NAMALWA (cell line): ENCODE measurements at places on chromosomes 1 and 21.
A peak's percentile ranks its signal among the peaks of the same experiment; 100 is the strongest.

- DNase-seq = peak; percentile 51
These were observed 440.9 kb upstream of the ZRANB2 start for GRCh38 chr1:71521655-71522264.

DNA sequence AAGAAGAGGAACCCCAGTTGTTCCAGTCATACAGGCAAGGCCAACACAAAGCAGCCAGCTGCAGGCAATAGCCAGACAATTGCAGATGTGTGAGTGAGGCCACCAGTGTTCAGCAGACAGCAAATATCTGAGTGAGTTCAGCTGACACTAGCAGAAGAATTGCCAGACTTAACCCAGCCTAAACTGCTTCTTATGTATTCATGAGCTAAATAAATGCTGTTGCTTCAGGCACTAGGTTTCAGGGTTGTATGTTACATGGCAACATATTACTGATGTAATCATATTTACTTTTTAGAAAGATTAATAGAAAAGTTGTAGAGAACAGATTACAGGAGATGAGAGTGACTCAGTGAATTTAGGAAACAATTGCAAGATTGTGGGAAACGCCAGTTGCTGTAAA is 129.8 kb upstream of the CHODL start:
- DNase-seq = no peak

GRCh38 chr1:26287033-26287711 is 7.3 kb downstream of the SH3BGRL3 start:
- DNase-seq = peak; percentile 88

- no peak for DNase-seq
These were observed 45.5 kb downstream of the NMNAT2 start for GRCh38 chr1:183372586-183373230.

GRCh38 chr1:13990939-13991338 is 291.0 kb downstream of the PRDM2 start:
- no peak for DNase-seq

GRCh38 chr1:13697738-13698137 is 2.2 kb upstream of the PRDM2 start:
- no peak for DNase-seq

DNA sequence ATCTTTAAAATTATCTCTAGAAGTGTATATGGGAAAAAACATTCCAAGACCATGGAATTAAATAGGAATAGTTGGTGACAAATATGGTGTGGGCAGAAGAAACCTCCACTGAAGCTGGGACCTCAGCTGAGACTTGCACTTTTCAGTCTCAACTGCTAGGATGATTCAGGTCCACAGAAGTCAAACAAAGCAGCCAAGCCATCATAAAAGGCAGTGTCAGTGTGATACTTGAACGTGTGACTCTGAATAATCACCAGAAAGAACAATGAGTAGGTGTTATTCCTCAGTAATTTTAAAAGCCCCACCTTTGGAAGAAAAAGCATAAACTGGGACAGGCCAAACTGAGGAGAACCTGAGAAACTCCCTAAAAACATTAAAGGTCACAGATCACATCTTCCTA is 90.7 kb downstream of the ZNF281 start:
- no peak for DNase-seq

DNA sequence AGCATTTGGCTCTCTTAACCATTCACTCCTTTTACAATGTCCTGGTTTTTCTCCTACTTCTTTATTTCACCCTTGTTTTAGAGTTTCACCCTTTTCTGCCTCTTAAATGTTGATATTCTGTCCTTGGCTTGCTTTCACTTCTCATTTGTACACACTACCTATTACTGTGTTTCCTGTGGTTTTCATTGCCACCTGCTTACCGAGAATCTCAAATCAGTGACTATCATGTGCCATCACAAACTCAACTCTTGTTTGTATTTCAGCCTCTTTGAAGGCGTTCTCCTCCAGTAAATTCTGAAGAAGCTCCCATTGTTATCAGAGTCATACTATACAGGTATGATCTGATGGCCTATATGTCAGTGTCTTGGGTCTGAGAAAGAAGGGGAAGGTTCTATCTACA is 65.7 kb downstream of the NPHS2 start:
- DNase-seq = peak; percentile 47

GRCh38 chr1:68675336-68675735 is 178.5 kb upstream of the DEPDC1 start:
- DNase-seq = no peak

GRCh38 chr1:58983633-58984245 is 199.9 kb upstream of the JUN start:
- no peak for DNase-seq

DNA sequence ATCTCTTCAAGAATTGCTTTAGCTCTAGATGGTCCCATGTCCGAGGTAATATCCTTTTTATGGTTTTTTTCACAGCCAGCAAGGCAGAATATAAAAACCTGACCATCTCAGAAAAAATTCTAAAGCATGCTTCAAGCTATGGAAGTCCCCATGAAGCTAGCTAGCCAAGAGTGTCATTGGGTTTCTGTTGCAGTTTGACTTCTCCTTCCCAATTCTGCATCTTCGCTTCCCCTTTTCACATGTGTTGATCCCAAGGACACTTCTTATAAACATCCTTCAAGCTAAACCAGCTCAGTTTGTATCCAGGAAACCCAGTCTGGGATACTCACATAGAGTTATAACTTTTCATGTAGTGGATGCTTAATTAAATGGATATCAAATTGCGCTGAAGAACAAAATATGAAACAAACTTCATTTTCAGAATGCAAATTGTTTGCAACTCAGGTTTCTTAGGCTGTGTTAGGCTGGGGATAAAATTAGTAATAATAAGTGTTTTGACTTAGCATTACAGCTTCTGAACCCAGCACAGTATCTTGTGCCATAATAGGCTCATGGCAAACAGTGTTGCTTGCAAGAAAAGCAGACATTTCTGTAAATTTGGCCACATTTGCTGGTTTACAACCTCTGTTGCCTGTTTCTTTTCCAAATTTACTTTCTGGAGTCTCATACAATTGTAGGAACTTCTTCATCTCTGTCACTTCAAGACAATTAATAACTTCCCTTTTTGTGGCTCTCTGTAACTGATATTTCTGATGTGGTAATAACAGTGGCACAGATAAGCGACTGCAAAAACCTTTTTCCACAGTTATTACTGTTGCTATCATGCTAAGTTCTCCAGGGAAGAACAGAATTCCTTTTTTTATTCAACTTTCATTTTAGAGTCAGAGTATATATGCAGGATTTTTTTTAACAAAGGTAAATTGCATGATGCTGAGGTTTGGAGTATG is 53.2 kb downstream of the NCAM2 start:
- no peak for DNase-seq

DNA sequence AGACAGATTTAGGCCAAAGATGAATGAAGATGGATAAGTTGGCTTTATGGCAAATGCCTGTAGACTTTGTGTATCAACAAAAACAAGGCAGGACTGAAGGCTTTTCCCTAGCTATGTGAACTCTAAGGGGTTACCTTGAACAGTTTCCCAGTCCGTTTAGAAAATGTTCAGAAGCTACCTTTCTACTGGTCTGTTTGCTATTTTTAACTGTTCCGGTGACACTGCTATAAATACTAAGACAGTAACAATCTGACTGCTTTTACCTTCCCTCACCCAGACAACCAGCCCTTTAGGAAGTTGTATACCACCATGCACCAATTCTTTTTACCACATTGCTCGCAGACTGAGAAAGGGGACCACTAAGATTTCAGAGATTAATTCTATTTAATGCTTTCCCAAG is 102.2 kb downstream of the PHTF1 start:
- no peak for DNase-seq

GRCh38 chr1:175735144-175735543 is 8.3 kb downstream of the TNR start:
- DNase-seq = no peak

DNA sequence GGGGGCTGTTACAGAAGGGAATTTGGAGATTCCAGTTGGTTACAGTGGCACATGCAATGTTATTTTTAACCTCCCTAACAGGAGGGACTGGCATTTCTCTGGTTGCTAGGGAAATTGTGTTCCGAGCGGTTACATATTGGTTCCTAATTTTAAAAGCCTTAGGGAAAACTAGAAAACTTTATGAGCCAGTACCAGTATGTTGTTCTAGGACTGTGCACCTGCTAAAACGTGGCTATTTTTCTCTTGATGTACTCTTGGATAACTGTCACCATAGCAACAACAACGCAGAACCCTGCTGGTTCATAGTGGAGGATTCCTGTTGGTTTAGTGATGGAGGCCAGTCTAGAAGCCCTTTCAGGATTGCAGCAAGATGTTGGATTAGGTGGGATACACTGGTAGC is 68.9 kb upstream of the PGBD5 start:
- no peak for DNase-seq

DNA sequence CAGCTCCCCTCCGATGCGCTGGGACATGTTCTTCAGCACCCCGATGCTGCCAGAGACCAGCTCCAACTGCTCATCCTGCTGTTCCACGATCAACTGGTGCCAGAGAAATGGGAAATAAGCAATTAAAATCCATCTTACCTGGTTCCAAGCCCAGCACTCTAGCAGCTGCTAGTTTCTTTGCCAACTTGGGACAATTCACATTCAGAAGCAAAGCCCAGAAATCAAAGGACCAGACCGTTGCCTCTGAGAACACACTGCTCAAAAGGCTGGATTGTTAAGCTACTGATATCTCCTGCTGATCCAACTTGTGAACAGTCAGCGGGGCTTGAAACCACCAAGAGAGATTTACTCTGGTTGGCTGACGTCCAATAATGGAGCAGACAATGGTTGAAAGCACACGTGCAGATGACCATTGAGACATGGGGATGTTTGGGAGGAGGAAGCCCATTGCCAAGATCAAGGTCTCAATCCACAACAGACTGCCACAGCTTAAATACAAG is 34.4 kb downstream of the STX6 start:
- DNase-seq = no peak

DNA sequence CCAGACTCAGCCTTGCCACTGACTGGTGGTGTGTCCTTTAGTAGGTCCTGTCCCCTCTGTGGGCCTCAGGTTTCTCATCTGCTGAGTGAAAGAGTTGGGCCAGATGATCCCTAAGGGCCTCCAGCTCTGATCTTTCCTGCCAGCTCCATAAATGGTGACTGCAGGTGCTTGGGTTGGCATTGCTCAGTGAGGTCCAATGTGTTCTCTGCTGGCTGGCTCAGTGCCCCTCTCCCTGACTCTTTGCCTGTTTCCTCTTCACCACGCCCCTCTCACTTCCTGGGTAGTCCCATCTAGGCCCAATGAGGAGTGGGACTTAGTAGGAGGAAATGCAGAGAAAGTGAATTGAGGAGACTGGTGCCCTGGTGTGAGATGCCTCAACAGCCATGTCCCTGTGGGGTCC is 36.6 kb downstream of the UBE2T start:
- no peak for DNase-seq
